ENCODE measurements at places on chromosomes 1 and 21.

DNA sequence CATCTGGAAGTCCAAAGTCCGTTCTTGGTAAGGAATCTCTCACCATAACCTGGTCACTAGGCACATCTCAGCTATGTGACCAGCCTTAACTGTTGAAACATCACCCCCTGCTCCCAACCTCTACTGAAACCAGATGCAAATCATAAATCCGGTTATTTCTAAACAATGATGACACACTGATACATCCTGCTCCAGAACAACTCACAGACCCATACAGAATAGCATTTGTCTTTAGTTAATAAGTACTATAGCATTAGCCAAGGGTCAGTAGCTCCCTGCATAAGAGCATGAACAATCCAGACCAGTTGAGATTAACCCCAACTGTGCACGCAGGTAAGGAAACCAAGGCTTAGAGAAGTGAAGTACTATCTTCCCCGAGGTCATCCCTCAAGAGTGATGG lies 38.0 kb upstream of the KCTD3 start:
- no peak for DNase-seq

DNA sequence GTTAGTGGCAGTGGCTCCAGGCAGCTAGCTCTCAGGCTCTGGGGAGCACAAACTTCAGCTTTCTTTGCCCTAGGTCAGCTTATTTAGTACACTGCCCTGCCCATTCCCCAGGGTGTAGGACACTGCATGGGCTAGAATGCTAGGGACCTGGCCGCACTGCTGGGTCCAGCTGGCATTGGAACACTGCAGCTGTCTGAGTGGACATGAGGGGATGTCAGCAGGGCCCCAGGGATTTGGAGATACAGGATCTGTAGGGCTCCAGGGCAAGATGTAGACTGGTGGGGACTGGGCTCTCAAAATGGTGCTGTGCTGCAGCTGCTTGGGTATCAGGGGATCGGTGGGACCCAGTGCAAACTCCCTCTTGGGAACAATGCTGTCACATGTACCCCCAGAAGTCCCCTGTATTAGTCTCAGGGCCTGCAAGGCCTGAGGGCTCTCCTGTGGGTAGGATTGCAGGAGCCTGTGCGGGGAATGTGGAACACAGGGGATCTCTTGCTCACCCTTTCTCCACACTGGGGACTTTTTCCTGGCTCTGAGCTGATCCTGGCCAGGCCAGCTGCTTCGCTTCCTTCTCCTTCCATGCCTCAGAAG lies 25.2 kb upstream of the TTC22 start:
- no peak for DNase-seq

GRCh38 chr1:235268379-235269125 lies 59.4 kb downstream of the ARID4B start:
- no peak for DNase-seq

- DNase-seq = no peak
These were observed 543.0 kb upstream of the PLXNA2 start for GRCh38 chr1:208787219-208787618.

GRCh38 chr1:26160527-26161414 lies 1.9 kb downstream of the FAM110D start:
- DNase-seq = no peak

DNA sequence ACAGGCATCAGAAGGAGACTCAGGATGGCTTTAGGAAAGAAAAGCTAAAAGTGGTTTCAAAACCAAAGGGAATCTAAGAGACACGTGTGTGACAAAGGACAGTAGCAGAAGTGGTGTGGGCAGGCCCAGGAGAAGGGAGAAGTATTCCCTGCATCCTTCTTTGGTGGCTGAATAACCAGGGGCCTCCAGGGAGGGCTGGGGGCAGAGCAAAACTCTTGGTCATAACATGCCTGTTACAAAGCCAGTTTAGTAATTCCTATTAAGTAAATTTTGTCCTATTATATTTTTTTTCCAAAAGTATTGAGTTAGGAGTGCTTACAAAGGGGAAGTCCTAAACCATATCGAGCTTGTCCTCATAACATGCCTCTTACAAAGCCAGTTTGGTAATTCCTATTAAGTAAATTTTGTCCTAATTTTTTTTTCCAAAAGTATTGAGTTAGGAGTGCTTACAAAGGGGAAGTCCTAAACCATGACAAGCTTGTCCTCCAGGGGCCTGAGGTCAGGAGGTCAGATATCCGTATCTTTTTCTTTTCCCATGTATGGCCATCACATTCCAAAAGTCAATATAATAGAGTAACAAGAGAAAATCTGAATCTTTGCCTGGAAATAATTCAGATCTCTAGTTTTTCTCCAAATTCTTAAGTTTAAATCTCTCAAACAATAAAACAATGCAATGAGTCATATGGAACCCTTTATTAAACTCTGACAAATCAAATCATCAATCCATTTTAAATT lies 509.2 kb downstream of the LTN1 start:
- no peak for DNase-seq

DNA sequence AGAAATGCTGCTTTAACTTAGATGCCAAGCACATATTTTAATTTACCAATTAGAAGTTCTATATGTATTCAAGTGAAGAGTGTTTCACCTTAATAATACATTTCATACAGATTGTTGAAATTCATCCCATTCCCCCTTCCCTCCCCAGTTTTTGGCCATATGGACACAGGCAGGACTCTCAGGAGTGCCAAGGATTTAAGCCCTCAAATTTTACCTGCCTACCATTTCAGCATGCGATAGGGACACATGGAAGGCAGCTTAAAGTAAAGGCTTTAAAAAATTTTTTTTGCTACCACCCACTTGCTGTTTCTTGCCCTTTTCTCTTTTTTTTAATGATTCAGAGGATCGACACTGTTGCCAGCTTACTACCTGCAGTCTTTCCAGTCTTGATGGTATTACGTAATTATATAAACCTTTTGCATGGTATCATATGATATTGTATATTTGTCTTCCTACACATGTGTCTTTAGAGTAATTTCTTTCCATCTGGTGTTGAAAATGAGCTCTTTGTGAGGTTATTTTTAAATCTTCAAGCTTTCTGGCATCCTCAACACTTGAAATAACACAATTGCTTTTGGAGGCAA lies 7.0 kb downstream of the EPB41 start:
- no peak for DNase-seq

DNA sequence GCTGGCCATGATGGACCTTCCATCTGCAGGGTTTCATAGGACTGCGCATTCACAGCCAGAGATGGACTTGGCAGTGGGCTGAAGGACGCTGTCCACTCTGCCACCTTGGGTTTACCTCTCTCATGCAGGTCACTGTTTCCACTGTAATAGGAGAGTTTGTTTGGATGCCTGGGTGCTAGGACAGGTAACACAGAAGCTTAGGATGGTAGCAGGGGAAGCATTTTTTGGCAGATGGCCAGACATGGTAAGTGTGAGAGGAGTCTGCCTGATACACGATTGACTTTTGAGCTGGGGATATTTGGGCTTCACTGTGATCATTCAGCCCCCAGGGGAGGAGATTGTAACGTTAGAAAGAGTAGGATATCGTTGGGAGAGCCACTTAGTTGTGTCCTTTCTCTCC lies 11.8 kb downstream of the PSEN2 start:
- DNase-seq = no peak

GRCh38 chr1:83491930-83492329 lies 507.0 kb downstream of the TTLL7 start:
- DNase-seq = no peak

GRCh38 chr1:27102707-27103468 lies 52.0 kb downstream of the SLC9A1 start:
- DNase-seq = peak; percentile 85

- no peak for DNase-seq
These were observed 17.1 kb upstream of the PARP1 start for GRCh38 chr1:226425004-226425378.

DNA sequence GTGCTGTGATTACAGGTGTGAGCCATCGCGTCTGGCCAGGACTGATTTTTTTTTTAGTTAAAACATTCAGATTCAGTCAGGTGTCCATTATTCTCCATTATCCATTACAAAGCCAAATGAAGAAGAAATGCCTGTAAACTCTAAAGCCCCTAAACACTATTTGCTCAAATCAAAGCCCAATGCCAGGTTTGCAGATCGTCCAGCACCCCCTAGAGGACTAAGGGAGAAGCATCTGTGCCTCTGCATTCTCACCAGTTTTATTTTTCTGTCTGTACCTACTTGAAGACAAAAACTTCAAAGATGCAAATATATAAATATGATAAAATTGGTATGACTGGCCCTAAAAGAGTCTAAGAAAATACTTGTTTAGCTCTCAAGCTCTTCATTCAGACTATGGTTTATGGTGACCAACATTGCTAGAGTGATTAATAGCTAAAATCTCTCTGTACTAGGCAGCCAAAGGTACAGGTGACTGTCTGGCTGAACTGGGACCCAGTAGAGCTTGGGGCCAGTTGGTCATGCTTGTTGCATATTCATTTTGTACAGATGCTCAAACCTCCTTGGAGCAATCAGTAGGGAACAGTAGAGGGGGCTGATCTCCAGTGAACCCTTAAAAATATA lies 138.4 kb downstream of the SYT2 start:
- peak; percentile 43 for DNase-seq

GRCh38 chr1:232247669-232248068 lies 382.3 kb downstream of the SIPA1L2 start:
- no peak for DNase-seq

- DNase-seq = no peak
These were observed 16.9 kb downstream of the RAB7B start for GRCh38 chr1:205986292-205986691.

DNA sequence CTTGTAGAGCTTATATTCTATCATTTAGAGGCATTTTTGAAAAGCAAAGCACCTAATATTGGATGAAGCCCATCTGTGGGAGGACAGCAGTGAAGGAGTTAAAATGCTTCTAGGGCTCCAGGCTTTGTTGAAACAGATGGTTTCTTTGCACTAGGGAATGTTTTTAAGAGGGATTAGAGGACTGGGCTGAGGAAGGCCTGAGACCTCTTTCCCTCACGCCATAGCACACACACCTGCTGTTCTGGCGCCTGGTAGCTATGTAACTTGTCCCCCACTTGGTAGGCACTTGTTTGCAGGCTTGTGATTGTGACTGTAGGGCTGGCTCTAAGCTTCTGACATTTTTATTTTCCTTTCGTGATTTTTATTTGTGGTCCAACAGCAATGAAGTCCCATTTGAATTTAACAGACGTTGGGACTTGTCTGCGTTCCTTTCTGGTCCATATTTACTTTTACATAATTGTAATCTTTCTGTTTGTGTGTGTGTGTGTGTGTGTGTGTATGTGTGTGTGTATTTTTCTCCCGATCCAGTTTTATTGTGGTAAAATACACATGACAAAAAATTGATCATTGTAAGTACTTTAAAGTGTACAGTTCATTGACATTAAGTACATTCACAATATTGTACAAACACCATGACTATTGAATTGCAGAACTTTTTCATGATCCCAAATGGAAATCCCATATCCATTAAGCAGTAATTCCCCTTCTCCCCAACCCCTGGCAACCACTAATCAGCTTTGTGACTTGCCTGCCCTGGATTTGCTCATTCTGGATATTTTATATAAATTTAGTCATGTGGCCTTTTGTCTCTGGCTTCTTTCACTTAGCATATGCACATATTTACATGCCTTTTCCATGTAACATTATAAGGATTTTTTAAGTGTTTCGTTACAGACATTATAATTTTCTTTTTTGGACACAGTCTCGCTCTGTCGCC lies 33.5 kb upstream of the MACF1 start:
- no peak for DNase-seq

DNA sequence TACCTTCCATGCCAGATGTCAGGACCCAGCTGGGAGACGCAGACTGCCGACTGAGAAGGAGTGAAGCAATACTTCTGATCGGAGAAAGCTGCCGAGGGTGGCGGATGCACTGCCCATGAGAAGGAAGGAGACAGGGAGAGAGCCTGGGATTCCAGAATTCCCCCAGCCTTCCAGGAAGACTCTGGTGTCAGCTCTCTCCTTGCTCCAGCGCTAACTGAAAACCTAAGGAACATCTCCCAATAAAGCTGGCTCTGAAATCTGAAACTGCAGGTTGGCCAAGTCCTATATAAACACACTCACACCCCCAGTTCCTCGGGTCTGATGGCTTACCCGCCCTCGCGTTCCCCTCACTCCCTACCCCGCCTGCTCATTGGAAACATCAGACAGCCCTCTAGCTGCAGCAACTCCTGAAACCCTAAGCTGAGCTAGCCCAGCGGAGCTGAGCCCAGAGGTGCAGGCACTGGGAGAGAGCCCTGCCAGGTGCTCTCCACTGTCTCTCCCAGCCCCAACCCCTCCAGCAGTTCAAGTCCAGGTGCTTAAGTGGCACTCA lies 52.3 kb downstream of the PLEKHA6 start:
- no peak for DNase-seq

- DNase-seq = no peak
These were observed 266.9 kb downstream of the TGFB2 start for GRCh38 chr1:218611916-218612585.

GRCh38 chr1:25096307-25097150 lies 135.8 kb downstream of the SYF2 start:
- DNase-seq = no peak

GRCh38 chr1:52413410-52413989 lies 9.1 kb downstream of the PRPF38A start:
- DNase-seq = no peak

GRCh38 chr1:171256940-171257606 lies 8.8 kb downstream of the FMO1 start:
- no peak for DNase-seq

GRCh38 chr1:160711602-160712311 lies at the start of gene CD48:
CD48 (minus strand) TSS chr1:160711822; CDS start chr1:160711763, 59 bp downstream.
- DNase-seq = no peak

- no peak for DNase-seq
These were observed 701.9 kb upstream of the ZP4 start for GRCh38 chr1:238592621-238593020.

DNA sequence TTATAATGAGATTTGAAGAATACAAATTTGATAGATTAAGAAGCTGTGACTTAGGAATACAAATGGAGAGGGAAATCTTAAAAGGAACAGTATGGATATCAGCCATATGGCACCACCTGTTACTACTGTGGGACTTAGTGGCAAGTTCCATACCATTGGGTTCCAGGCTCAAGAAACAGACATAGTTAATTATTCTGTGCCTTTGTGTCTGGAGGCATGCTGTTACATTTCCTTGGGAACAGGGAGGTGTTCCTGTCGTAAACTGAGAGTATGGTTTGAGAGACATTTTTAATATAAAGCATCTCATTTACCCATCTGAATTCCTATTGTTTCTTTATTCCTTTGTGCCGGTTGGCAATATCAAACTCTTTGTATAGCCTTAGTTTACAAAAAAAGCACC lies 15.2 kb downstream of the PLA2G4A start:
- no peak for DNase-seq

GRCh38 chr1:151165281-151165737 lies 393 bp downstream of the LYSMD1 start:
- DNase-seq = no peak

GRCh38 chr1:212922016-212922415 lies 28.3 kb upstream of the VASH2 start:
- no peak for DNase-seq

DNA sequence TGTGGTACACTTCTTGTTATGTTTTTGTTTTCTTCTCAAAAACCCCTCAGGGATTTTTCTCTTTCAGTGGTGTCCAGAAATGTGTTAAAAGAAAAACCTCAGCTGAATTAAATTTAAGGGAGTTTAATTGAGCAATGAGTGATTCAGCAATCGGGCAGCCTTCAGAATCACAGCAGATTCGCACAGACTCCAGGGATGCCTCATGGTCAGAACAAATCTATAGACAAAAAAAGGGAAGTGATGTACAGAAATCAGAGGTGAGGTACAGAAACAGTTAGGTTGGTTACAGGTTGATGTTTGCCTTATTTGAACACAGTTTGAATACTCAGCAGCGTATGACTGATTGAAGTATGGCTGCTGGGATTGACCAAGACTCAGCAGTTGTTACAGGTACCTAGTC lies 86.2 kb downstream of the TLR5 start:
- no peak for DNase-seq

- no peak for DNase-seq
These were observed 171.7 kb downstream of the HUNK start for GRCh38 chr21:32044205-32045180.

- DNase-seq = no peak
These were observed 227.5 kb downstream of the HMCN1 start for GRCh38 chr1:185961664-185962063.

All from GM19239 (cell line).